ENCODE measurements at places on chromosomes 2 and 18.

GRCh38 chr2:11234309-11234708, 79.0 kb downstream of the SLC66A3 start:
- DNase-seq, result no peak

DNA sequence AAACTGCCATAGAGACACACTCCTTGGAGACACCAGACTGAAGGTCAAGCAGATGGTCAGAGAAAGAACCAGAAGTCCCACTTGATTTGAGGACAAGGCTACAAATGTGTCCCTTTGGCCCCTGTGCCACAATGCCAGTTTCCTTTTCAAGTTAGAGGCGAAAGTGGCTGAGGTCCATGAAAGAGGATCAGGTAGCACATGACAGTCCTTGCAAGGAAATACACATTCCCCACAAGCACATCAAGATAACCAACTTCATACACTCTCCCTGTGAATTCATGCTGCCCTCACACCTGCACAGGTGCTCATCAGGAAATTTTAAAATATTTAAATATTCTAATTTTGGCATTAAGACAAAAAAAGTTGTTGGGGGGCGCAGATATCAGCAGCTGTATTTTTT, 218.6 kb downstream of the TCF4 start:
- no peak for DNase-seq

- DNase-seq, result no peak
These were observed 13.6 kb downstream of the ASAP2 start for GRCh38 chr2:9220201-9220600.

DNA sequence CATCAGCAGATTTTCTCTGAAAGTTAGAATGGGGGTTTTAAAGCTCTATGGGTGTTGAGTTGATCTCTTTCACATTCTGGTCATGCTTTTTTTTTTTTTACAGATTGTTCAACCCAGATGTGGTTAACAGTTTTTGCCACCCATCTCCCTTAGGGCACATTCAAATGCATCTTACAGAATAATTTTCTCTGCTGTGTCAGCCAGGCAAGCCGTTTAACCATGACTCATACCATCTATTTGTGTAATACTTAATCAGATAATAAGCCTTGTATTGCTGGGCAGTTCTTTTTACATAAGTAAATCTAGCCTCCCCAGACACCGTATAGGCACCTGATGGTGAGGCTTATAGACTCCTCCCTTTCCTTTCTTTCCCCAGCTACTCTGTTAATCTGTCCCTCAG, 62.0 kb downstream of the TGIF1 start:
- DNase-seq, result peak; percentile 92

- DNase-seq, result no peak
These were observed 20.9 kb downstream of the PHLPP1 start for GRCh38 chr18:62736077-62736855.

GRCh38 chr2:45809205-45809604, 157.7 kb downstream of the PRKCE start:
- no peak for DNase-seq

GRCh38 chr2:238646281-238646680, 201.6 kb upstream of the TWIST2 start:
- no peak for DNase-seq

DNA sequence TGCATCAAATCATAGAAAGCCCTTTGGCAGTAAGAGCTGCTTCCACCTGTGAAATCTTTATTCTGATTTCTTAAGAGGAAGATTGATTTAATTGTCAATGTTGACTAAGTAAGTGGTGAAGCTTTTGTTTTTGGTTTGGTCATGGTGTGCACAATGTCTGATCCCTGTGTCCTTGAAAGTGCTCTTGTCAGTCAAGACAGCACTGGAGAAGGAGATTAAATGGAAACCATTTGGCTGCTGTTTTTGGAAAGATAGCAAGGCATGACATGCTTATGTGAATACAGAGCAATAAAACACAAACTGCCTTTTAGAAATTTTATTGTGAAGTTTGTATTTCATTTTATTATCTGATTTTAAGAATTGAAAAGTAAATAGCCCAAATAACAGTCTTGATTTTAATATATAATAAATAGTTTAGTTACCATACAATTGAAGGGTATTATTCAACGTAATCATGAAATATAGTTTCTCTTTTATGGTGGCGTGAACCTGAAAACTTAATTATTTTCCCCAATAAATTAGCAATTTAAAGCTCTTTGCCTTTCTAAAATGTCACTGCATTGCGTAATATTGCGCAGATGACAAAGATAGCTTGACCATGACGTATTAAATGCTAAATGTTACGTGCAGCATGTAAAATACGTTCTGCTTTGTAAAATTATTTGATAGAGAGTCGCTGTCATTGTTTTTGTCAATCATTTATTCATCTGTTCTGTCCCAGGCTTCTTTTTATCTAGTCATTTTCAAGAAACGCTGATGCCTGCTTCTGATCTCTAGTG, 69.0 kb downstream of the GULP1 start:
- no peak for DNase-seq

GRCh38 chr2:230749111-230749510, 36.5 kb downstream of the CAB39 start:
- DNase-seq, result no peak

DNA sequence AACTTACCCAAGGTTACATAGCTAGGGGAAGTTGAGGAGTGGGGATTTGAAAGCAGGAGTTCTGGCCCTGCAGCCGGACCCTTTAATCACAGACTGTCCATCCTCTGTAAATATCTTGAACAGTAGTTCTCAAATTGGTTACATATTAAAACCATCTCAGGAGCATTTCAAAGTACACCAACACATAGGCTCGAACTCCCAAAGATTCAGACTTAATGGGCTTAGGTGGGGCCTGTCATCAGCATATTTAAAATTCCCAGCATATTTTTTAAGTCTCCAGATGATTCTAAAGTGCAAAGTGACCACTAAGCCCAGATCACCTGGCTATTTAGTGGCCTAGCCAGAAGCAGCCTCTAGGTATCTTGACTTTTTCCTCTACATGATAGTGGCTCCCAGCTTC, 192.2 kb downstream of the ZNF385B start:
- no peak for DNase-seq

DNA sequence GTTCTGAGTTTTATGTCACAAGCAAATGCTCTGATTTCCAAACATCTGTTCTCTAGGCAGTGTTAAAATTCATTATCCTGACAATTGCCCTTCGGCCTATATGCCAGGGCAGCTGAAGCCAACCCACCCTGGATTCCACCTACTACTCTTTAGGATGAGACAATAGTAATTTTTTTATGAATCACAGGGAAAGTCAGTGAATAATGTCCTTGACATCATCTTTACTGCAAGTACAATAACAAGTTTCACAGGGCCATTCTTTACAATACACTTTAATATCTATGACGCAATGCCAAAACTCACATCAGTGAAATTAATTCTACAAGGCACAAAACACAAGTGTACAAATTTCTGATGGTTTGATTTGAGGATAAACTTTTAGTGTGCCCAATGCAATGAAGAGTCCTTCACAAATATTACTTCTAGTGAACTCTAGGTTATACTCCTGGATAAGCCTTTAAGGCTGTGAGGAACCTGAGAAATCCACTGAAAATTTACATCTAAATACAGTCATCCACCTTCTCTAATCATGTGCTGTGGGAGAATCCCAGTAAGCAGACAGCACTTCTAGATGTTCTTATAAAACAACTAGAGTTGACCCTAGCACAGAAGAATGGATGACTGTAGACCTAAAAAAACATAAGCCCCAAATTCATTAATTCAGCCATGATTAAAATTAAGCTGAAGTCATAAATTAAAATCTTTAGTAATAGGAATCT, 77.3 kb upstream of the CTLA4 start:
- no peak for DNase-seq

- DNase-seq, result no peak
These were observed 13.7 kb upstream of the ZNF532 start for GRCh38 chr18:58850786-58851469.

GRCh38 chr2:190881598-190882410, 1.2 kb downstream of the GLS start:
- DNase-seq, result peak; percentile 82

DNA sequence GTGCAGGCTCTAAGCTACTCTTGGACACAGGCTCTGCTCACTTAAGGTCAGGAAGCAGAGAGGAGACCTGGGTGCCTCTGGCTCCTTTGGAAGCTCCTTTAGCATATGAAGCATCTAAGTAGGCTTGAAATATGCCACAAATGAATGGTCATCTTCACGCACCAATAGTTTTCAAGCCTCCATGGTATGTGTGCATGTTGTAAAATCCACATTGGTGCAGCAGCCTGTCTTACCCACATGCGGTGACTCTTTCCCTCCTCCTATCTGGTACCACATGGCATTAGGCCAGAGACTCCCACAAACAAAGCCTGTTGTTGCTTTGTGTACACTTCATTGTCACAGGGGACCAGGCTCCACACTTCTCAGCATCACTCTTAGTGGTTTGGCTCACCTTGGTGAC, 442.2 kb upstream of the RAB12 start:
- DNase-seq, result no peak

DNA sequence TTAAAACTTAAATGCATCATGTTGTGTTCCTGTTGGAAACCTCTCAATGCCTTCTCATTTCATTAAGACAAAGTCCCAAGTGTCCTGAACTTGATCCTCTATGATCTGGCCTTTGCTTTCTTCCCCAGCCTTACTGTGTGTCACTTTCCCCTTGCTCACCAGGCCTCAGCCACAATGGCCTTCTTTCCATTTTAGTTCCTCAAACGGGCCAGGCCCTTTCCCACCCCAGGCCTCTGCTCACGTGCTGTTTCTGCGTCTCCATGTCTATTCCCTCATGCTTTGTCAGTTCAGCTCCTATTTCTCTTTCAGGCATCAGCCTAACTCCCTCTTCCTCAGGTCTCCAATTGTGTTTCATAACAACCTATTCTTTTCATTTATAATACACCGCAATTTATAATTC, 19.5 kb downstream of the CXCR4 start:
- no peak for DNase-seq

- DNase-seq, result no peak
These were observed 15.5 kb downstream of the ITPRID2 start for GRCh38 chr2:181907057-181907456.

- DNase-seq, result no peak
These were observed 8.7 kb downstream of the FARP2 start for GRCh38 chr2:241364781-241365180.

DNA sequence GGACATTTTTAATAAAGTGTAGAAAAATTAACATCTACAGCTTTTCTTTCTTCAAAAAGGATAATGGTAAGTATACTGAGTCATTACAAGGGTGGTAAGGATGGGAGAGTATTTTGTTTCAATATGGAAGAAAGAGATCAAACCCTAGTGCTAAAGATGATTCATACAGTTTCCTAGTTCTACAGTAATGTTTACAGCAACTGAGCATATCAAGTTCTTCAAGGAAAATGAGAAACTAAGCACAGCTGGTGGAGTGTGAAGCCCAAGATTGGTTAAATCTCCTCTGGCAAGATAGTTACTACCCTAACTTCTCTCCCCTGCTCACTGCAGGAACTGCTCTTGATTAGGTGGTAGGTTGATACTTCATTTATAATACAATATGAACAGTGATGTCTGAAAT, 467.5 kb downstream of the XIRP2 start:
- no peak for DNase-seq

GRCh38 chr18:10571537-10571936, 45.7 kb downstream of the NAPG start:
- no peak for DNase-seq

- peak; percentile 68 for DNase-seq
These were observed 85.6 kb downstream of the EHD3 start for GRCh38 chr2:31319406-31320175.

GRCh38 chr18:52903857-52904256, 563.9 kb downstream of the DCC start:
- DNase-seq, result peak; percentile 1

- DNase-seq, result no peak
These were observed 44.5 kb downstream of the CCDC74A start for GRCh38 chr2:131572175-131572574.

DNA sequence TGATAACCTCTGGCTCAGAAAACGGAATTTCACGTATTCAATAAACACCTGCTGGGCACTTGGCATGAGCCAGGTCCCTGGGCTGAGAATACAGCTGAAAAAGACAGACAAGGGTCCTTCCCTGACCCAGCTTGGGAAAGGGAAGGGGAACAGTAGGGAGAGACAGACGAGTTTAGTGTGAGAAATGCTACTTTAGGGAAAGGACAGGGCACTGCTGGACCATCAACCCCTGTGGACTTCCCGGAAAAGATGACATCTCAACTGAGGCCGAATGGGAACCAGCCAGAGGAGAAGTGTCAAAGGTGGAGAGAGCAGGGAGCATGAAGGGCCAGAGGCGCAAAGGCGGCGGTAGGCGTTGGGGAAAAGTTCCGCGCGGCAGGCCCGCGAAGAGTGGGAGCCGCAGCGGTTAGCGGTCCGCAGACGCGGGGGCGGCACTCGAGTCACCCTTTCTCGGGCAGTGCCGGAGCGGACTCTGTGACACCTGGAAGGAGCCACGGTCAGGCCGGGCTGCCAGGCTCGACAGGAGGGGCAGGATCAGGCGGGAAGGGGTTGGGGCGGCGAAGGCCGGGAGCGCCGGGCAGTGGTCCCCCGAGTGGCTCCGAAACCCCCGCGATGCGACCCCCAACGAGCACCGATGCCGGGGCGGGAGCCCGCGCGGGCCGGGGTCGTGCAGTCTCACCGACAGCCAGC, 519 bp downstream of the TEX261 start:
- DNase-seq, result no peak

- DNase-seq, result no peak
These were observed 61.6 kb upstream of the TGFA start for GRCh38 chr2:70615222-70615621.

DNA sequence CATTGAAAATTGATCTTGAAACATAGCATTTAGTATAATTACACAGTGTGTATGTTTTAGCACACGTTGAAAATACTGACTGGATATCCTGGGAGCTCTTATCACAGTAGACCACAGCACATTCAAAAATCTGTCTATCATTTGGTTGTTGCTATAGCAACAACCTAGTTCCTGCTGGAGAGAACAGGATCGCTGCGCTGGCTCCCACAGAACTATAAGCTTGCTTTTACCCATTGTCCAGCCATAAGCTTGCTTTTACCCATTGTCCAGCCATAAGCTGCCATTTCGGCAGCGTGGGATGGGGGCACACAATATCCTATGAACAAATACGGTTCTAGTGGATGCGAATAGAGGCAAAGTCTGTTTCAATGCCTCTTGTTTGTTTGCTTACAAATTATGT, 70.4 kb upstream of the ST6GAL2 start:
- DNase-seq, result no peak

GRCh38 chr18:66749030-66749429, 145.1 kb upstream of the CDH19 start:
- DNase-seq, result peak; percentile 39

GRCh38 chr2:151422917-151423439, 13.3 kb downstream of the RIF1 start:
- no peak for DNase-seq

DNA sequence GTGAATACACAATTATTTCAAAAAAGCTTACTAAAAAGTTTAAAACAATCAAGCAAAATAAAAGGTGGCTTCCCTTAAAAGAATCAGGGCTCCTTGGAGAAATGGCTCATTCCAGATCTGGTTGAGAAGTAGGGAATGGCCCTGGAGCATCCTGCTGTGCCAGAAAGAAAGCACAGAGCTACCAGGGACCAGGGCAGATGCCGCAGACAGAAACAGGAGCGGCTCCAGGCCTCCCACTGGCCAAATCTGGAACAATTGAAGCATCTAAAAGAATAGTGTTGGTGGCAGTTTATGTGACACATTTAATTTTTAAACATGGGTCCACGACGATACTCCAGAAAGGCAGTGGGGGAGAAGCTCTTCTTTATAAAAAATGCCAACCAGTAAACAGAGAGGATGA, 75.5 kb downstream of the GBX2 start:
- DNase-seq, result no peak

Measured in foreskin melanocyte (primary cell).